NCI-H510A treated with DMSO at 0.1 percent for 48 hours (cell line): ENCODE measurements at places on chromosomes 5 and 9.

DNA sequence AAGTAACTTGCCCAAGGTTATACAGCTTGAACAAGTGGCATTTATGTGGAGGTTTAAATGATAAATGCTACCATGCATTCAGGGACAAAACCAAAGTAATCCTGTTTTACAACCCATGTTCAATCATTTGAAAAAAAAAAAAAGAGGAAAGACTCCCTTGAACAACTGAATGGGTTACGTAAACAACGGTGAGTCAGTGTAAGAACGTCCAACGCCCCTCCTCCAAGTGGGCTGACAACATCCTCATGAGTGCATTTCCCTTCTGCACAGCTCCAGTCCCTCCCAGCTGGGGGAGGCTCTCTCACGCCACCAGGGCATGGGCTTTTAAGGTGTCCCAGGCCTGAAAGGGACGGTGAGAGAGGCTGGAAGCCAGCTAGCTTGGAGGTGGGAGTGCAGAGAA lies 90.0 kb downstream of the PRRT1B start:
- DNase-seq, result peak; percentile 59

GRCh38 chr5:111353035-111353434 lies 128.9 kb downstream of the CAMK4 start:
- no peak for DNase-seq

GRCh38 chr5:152556784-152557183 lies 151.7 kb upstream of the NMUR2 start:
- no peak for DNase-seq

- no peak for DNase-seq
Measured at GRCh38 chr9:89920951-89921350, 316.1 kb downstream of the GADD45G start.

DNA sequence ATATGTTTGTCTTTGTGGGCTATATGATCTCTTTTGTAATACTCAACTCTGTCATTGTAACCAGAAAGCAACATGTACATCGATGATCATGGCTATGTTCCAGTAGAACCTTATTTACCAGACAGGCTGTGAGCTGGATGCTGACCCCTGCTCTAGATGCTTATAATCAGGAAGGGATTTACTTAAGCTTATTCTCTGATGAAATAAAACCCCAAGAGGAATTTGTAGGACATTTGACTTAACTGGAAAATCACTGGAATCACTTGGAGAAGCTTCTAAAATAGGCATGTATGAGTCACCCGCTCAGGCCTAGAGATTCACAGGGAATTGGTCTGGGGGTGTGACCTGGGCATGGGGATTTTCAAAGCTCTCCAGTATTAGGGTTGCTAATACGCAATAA lies 285.8 kb upstream of the ZNF608 start:
- no peak for DNase-seq

- DNase-seq, result no peak
Measured at GRCh38 chr5:14436801-14437542, 144.6 kb upstream of the OTULINL start.

GRCh38 chr5:174553556-174553955 lies 170.8 kb upstream of the MSX2 start:
- no peak for DNase-seq

DNA sequence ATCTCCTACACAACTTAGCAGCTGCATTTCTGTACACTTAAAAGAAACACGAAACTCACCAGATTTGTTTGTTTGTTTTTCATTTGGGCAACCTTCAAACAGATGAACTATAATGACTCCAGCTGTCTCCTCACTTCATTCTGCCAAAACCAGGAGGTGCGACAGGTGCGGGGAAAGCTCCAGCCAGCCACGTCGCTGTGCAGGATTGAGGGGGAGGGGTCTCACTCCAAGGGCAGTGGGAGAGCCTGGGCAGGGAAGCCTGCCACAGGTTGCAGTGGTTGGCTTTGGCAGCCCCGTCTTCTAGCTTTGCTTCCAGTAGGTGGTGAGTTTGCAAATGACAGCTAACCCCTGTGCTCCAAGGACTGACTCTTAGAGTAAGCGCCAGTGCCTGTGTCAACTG lies 215.8 kb downstream of the CEMIP2 start:
- DNase-seq, result peak; percentile 16

GRCh38 chr9:119322184-119322583 lies 47.1 kb downstream of the BRINP1 start:
- no peak for DNase-seq

- no peak for DNase-seq
Measured at GRCh38 chr5:65186646-65187227, 295.0 kb downstream of the ADAMTS6 start.

- DNase-seq, result peak; percentile 38
Measured at GRCh38 chr9:101387871-101388506, 3.2 kb upstream of the BAAT start.

DNA sequence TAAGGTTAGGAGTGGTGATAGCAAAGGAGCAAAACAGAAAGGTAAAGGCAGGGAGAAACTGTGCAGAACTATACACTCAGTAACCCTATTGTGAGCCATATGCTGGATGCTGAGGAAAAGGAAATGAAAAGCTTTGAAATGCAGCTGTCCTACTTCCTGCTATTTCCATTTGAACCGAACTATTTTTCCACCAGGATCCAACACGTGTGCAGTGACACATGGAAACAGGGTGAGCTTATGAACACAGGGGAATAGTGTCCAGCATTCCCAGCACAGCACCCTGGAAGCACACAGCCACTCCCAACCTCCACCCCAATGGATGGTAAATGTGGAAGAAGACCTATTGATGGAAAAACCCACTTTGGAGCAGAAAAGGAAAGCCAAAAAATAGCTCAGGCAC lies 69.0 kb upstream of the SLC12A2 start:
- DNase-seq, result no peak

DNA sequence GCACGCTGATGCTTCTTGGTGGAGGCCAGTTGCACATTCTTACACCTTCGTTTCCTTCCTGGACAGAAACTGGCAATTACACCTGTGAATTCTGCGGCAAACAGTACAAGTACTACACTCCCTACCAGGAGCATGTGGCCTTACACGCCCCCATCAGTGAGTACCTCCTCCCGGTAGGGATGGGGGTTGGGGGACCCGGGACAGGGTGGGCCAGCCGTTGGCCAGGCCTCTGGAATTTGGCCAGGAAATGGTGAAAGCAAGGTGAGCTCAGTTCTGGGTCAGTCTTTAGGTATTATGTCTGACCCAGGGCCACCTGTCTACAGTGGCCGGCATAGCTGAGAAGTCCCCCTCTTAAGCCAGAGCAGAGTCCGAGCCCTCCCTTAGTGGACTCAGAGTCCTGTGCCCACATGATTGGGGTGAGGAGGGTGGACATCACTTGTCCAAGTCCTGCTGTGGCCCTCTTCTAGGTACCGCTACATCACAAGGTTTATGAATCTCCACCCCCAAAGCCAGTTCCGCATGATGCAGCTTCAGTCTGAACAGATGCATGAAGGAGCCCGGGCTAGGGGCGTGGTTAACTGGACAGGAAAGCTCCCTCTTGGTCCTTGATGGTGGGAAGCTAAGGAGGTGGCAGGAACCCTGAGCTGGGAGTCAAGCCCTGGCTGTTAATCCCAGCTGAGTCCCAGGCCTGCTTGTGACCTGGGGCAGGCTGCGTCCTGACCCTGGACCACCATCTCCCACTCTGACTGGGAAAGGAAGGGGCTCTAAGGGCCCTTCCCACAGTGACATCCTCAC lies 61.3 kb downstream of the AMBP start:
- DNase-seq, result no peak

- DNase-seq, result no peak
Measured at GRCh38 chr5:92505145-92505544, 1075.9 kb downstream of the NR2F1-AS1 start.

DNA sequence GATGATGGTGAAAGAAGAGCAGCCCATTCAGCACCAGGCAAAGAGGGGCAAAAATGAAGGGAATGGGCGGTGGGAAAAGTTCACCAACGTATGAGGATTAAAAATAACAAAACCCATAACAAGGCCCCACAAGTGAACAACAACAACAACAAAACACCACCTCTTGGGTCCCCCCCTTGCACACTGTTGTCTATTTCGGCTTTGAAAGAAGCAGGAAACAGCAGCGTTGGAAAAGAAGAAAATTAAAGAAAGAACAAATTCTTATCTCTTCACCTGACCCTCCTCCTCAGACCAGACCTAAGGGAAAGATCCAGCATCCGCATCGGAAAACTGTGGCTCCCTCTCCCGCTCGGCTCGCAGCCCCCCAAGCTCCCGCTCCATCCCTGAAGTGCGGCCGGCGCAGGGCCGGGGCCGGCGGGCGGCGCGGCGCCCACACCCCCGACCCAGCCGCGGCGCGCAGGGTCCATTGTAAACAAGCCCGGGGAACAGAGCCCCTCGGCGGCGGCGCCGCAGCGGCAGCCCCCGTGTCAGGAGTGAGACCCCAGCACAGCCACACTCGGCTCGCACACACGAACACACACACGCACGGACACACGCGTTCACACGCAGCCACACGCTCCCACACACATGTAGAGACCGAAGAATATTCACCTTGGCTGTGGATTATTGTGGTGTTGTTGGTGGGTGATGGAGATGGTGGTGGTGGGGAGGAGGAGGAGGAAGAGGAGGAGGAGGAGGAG lies 535 bp downstream of the RFX3 start:
- DNase-seq, result no peak

- no peak for DNase-seq
Measured at GRCh38 chr9:124122321-124122720, 110.8 kb downstream of the LHX2 start.

GRCh38 chr9:133505901-133506652 lies 18.7 kb downstream of the MYMK start:
- DNase-seq, result no peak

DNA sequence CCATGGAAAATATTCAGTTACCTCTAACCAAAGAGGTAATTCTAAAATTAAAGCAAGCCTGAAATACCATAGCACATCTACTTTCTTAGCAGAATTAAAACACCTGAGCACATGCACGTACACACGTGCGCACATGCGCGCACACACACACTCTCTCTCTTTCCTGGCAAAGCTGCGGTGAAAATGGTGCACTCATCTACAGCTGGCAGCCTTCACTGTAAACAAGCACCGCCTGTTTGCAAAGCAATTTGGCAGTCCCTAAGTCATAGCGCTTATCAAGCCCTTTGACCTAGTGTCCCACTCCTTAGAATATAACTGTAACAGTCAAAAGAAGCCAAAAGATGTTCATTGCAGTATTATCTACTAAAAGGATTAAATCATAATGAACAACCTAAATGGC lies 278.7 kb downstream of the DENND1A start:
- peak; percentile 28 for DNase-seq
